ENCODE measurements at places on chromosomes 3 and 15. TPM values are rescaled to one million over a fixed set of nuclear protein-coding genes. Genes with fewer than 3 reads are reported as not detected.
A peak's percentile ranks its signal among the peaks of the same experiment; 100 is the strongest.

GRCh38 chr3:170813266-170813665 is 56.7 kb downstream of the RPL22L1 start:
- no peak for DNase-seq

GRCh38 chr3:106963442-106963841 is 413.8 kb upstream of the CCDC54 start:
- no peak for DNase-seq

DNA sequence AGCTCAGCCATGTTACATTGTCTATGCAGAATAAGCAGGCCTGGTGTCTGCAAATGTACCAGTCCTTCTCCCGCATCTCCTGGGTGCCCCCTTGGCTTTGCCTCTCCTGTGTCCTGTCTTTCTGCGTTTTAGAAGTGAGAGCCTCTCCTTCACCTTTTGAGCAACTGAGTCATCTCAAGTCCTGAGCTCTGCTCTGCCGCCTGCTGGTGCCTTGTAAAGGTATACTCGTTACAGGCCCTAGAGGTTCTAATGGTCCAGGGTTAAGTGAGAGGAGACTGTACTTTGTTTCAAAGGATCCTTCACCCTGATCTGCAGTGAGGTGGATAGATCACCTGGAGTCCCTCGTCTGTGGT is 12.6 kb downstream of the GHRL start:
- no peak for DNase-seq

- DNase-seq, result no peak
These were observed 552.6 kb upstream of the GOLIM4 start for GRCh38 chr3:168648321-168648720.

GRCh38 chr3:24614359-24614758 is 119.7 kb upstream of the THRB start:
- no peak for DNase-seq

GRCh38 chr15:70385052-70385451 is 287.3 kb upstream of the TLE3 start:
- DNase-seq, result peak; percentile 60

DNA sequence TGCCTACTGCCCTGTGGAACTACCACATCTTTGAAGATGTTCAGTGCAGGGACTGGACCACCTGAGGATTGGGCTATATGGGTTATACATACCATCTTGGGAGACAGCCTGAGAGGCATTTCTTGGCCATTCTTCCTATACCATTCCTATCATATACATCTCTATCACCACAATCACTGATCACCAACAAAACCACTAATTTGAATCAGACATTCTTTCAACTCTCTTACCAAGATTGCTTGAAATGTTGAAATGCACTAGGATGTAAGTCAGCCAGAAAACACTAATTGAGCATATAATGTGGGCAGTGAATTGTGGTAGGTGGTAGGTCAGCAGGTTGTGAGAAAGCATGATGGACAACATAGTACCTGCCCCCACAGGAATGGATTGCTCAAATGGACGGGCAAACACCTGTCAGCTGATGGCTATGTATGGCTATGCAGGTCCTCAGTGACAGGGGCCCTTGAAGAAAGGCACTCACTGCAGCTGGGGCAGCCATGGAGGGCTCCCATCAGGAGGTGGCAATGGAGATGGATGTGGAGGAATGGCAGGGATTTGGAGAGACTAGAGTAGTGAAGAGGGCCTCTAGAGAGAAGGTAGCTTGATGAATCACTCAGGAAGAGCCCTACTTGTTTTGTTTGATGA is 49.1 kb downstream of the AMOTL2 start:
- peak; percentile 45 for DNase-seq

- no peak for DNase-seq
These were observed 60.4 kb upstream of the SPPL2A start for GRCh38 chr15:50825946-50826345.

DNA sequence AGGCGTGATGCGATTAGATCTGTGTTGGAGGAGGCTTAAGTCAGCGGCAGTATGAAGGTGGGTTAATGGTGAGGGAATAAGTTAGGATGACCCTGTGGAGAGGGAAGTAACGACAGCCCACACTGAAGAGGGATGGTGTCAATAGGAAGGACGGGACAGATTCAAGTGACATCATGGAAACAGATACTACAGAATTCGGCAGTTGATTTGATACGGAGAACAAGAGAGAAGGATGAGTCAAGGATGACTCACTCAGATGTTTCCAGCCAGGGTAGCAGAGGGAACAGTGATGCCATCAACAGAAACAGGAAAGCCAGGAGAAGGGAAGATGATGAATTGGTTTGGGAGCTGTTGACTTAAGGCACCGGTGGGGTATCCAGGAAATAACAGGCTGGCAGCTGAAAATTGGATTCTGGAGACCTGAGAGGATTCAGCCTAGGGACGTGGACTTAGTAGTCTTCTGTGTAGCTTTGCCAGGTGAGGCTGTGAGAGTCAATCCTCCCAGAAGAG is 38.0 kb downstream of the SHC4 start:
- DNase-seq, result no peak

DNA sequence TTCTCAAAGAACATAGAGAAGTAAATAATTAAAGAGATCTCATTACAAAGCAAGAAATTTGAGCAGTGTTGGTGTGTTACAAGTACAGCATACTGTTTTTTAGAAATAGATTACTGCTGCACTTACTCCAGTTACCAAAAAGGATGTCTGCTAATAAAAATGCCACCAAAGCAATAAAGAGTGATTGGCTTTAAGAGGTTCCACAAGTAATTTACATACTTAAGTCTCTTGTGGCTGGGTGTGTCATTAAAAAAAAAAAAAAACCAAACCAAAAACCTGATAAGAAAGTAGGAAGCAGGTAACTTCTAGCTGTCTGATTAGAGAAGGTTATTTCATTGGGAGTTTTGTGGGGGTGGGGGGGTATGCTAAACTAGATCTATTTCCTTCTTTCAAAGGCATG is 15.2 kb downstream of the RAB11A start:
- no peak for DNase-seq

DNA sequence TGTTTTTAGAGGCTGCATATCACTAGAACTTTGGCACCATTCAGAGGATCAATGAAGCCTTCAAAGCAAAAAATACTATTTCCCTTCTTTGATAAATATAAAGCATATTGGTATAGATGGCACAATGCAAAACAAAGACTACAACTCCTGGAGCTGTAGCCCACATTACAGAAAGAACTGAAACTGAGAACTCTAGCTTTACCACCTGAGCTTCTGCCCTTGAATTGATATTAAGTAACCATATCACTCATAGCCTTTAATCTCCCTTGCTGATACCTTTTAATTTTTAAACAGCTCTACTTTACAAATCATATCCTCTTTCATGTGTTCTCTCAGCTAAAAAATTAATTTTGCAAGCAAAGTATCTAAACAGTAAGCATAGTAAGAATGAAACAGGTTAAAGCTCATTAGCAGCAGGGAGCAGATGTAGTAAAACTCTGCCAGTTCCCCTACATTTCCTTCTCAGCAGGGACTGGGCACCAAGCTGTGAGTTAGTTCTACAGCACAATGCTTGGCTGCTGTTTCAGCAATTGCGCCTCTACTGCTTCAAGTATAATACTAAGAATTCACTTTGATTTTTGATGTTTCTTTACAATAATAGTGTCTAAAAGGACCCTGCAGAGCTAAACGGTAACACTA is 97.9 kb upstream of the NANOGP8 start:
- no peak for DNase-seq

GRCh38 chr3:63864008-63864964 is 619 bp downstream of the ATXN7 start:
- DNase-seq, result no peak

GRCh38 chr15:92197746-92198145 is 195.9 kb upstream of the ST8SIA2 start:
- DNase-seq, result no peak

- peak; percentile 99 for DNase-seq
These were observed at the start of gene WDR5B for GRCh38 chr3:122415762-122416654. TSS of gene WDR5B (minus strand) at chr3:122416062. CDS start at chr3:122415528, 534 bp downstream.

DNA sequence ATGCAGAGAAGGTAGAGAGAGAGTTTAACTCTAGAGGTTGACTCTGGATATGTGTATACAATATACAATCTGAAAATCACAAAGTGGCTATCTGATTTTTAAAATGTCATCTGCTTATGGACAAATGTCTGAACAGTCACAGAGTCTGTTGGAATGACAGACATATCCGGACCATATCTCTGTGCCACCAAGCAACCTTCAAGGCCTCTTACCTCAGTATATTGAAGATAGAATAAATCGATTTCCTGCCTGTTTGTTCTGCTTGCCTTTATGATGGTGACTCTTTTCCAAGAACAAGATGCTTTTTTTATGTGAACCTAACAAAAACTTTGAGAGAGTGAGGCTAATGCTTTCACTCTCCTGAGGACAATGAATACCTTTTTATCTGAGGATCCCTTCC is 151.1 kb downstream of the RBPMS2 start:
- no peak for DNase-seq

DNA sequence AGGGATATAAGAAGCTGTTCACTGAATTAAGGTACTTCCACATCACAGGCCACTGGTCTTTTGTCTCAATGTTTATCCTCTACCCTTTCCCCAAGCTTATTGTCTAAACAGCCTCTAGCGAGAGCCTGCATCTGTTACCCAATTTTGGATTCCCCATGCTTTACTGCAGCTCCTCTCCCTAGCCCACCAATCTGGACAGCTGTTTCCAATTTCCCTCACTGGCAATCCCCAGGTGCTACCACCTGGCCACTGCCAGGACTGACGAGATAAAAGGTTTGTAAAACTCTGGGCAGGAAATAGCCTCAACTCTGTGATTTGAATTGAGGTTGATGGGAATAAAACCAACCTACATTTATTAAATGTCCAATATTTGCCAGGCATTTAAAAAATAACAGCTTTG is 58.0 kb upstream of the TEX9 start:
- no peak for DNase-seq

DNA sequence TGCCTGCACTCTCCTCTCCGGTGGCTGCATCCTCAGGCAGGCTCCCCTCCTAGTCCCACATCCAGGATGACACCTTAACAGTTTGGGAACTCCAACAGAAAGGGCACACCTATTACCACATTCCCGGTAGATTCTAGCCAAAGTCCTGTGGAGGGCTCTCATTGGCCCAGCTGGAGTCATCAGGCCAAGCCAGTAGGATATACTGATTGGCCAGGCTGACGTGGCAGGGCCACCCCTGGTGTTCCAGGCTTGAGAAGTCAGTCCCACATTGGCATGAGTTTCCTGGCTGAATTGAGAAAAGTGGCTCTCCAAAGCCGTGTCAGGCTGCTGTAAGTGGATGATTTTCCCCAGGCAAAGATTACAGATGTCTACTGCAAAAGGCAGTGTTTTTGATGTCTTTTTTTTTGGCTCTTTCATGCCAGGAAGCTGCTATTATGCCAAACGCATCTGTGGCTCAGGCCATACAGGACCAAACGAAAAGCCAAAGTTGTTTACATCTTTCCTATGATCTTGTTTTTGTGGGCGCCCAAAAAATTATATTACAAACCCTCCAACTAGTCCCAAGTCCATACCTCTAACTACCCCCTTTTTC is 6.6 kb upstream of the BLM start:
- DNase-seq, result no peak

GRCh38 chr3:43256714-43257461 is 29.5 kb upstream of the SNRK start:
- no peak for DNase-seq

- DNase-seq, result peak; percentile 73
These were observed 34.5 kb downstream of the FEM1B start for GRCh38 chr15:68311859-68312557.

- no peak for DNase-seq
These were observed 91.8 kb downstream of the MRPL46 start for GRCh38 chr15:88375234-88375927.

GRCh38 chr15:47773143-47773542 is 55.8 kb downstream of the SEMA6D start:
- DNase-seq, result no peak

DNA sequence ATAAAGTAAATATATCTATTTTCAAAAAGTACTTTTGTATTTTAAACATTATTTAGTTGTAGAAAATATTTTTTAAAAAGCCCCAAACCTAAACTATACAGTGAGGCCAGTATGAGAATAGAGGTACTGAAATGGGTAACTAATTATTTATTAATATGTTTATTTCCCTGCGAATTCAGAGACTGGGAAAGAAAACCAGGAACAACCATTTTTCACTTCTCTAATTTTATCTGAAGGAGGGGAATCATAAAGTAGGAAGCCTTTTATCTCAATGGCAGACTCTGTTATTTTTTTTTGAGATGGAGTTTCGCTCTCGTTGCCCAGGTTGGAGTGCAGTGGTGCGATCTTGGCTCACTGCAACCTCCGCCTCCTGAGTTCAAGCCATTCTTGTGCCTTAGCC is 63.6 kb upstream of the TRAK1 start:
- DNase-seq, result no peak

GRCh38 chr3:176971613-176972174 is 225.6 kb downstream of the TBL1XR1 start:
- DNase-seq, result no peak

- DNase-seq, result no peak
These were observed 97.4 kb downstream of the SLC9A9 start for GRCh38 chr3:143750841-143751240.

DNA sequence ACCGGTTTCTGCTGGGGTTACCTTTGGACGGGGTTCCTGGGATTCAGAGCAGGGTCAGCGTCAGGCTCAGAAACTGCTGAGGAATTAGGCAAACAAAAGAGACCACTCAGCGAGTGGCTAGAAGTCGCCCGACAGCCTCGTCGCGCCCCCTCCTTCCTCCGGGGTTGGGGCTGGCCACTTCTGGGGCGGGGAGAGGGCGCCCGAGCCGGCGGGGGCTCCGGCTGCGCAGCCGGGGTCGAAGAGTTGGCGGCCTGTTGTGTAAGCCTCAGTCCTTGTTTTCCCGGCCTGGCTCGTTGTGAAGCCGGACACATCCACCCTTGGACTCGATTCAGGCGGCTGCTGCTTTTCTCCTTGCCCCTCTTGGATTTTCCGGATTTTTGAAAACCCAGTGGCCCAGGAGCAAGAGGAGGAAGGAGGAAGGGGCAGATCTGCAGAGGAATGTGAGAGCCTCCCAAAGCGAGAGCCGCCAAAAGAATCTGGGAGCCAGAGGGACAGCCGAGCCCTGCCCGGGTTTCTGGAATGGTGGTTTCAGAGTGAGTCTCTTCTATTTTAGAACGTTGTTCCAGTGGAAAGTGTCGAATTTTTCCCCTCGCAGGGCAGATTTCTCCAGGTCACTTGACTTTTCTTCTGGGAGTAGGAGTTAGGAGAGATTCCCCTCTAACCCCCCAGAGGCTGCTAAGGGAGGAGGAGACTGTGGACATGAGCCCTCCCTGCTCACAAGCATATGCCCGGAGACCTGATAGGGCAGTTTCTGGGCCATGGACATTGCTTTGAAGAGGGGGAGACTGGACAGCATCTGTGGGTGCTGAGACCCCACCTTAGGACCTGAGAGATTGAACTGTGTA is 666 bp downstream of the SNX33 start:
- no peak for DNase-seq

- peak; percentile 49 for DNase-seq
These were observed 49.5 kb downstream of the TLE3 start for GRCh38 chr15:70048198-70048565.

The SLC9C1 gene
- not detected for total RNA-seq

The CCNB2 gene
- 0.67 TPM for total RNA-seq

The FRMD4B gene
- 30.5 TPM for total RNA-seq

The STAG1 gene
- 41.8 TPM for total RNA-seq

The ENTPD3 gene
- 1.1 TPM for total RNA-seq

The SERPINI2 gene
- not detected for total RNA-seq

The UROC1 gene
- not detected for total RNA-seq
